Fibroblast of the conjunctiva (primary cell): ENCODE measurements at places on chromosomes 7 and 10.

GRCh38 chr7:2722591-2722990 is 34.6 kb downstream of the AMZ1 start:
- no peak for DNase-seq

DNA sequence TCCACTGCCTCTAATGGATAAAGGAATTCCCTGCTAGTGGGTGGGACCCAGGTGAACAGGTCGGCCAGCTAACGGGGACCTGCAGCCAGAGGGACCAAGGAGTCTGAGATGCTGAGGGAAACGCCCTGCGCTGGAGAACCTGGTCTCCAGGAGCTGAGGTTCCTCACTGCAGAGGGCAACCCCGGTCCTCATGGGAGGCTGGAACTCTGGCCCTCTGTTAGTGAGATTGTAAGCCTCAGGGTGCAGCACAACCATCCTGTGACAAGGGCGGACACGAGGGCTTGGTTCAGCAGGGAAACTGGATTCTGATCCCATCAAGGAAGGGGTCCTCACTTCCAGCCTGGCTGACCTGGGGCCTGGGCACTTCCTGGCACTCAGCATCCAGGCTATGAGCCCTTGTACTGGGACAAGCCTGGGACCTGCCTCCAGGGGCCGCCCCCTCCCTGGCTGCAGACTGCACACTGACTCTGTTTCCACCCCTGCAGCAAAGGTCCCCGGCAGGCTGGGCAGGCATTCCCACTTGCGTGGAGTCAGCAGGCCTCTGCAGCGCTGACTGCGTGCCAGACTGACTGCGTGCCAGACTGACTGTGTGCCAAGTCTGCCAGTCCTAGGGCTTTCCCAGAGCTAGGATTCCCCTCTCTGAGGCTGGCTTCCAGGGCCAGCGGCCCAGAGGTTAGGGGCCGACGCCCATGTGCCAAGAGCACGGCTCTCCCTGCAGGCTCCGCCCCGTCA is 143.2 kb downstream of the MAPK8 start:
- no peak for DNase-seq

GRCh38 chr10:80829562-80829961 is 291.9 kb downstream of the SH2D4B start:
- no peak for DNase-seq

DNA sequence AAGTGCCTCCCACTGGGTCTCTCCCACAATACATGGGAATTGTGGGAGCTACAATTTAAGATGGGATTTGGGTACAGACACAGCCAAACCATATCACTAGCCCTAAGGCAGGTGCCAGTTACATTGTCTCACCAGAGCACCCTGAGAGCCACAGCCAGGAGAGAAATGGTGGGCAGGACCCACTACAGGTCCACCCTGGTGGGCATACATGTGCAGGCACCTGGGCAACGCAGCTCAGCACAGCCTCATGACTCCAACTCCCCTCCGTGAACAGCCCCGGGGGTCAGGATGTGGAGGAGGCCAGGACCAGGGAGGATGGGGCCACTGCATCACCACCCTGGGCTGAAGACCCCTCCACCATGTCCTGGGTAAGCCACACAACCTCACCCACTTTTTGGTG is 205.7 kb downstream of the PTPRN2 start:
- DNase-seq = no peak

DNA sequence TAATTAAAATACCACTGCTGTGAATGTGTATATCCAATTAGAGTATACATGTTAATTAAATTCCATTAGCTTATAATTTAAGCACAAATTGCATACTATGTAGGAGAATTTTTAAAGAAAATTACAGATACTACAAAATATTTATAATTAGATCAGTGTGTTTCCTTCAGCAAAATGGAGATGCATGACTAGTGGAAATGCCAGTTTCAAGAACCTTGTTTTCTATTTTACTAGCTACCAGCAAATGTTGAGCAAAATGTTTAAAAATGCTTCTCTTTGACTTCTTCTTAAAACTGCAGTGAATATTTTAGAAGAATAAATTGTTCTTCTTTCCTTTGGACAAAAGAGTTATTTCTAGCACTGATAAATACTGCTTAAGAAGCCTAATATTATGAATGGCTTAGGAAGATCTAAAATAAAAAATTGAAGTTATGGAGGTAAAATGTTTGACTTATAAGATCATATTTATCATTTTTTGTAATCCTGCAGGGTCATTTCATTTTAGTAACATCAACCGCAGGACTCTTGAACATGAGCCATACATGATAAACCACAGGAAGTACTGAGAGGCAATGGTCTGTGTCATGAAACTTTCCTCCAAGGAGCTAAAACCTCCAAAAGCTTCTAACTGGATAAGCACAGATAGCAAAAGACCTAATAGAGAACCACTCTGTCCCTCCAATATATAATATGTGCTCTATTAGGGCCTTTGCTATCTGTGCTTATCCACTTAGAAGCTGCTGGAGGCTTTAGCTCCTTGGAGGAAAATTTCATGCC is 1066.0 kb upstream of the CELF2 start:
- no peak for DNase-seq

DNA sequence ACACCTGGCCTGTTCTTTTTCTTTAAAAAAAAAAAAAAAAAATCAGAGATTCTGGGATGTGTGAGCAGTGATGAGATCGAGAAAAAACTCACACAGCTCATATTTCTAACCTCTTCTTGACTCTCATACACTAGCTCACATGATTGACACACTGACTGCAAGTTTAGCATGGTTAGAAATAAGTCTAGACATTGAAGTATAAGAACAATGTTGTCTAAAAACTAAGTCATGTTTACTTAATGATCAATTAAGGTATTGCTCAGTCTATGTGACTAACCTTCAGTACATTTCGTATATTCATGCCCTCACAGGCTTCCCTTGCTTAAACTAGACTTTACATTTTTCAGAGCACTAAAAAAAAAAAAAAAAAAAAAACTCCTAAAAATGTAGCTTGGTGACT is 775.1 kb downstream of the GATA3 start:
- no peak for DNase-seq

- no peak for DNase-seq
Measured at GRCh38 chr10:91520661-91521060, 110.5 kb downstream of the HECTD2 start.

- DNase-seq = no peak
Measured at GRCh38 chr7:5230265-5231067, 40.4 kb downstream of the WIPI2 start.

GRCh38 chr7:18003286-18003994 is 24.2 kb downstream of the PRPS1L1 start:
- DNase-seq = no peak

- DNase-seq = no peak
Measured at GRCh38 chr7:46515844-46516590, 594.9 kb upstream of the IGFBP3 start.

GRCh38 chr7:4302203-4302905 is 379.7 kb upstream of the FOXK1 start:
- no peak for DNase-seq

DNA sequence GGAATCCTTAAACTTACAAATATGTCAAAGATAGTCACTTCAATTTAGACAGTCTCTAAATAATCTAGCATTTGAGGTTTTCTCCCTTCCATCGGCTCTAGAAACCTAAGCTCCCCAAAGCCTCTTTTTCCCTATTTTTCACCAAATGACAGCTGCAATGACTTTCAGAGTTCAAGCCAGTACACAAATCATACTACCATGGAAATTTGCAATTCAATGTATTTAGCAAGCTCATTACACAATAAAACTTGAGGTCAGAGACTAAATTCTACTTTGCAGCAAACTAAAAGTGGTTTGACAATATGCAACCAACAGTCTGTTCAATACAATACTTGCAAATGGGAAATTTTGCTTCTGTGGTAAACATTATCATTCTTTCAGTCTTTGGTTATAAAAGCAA is 80.3 kb downstream of the SKIDA1 start:
- no peak for DNase-seq

DNA sequence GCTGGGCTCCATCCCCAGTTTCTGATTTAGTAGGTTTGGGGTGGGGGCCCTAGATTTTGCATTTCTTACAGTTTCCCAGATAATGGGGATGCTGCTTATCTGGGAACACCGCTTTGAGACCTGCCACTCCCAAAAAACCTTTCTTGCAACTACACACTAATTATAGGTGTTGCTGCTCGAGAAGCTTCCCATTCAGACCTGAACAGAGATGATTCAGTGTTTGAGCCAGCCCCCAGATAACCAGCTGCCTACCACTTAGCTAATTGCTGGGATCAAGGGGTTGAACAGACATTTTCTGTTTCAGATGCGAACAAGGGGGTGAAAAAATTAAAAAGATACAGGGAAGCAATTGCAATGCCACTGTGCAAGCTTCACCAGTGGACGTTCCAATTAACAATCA is 448.5 kb downstream of the KCNMA1 start:
- no peak for DNase-seq

DNA sequence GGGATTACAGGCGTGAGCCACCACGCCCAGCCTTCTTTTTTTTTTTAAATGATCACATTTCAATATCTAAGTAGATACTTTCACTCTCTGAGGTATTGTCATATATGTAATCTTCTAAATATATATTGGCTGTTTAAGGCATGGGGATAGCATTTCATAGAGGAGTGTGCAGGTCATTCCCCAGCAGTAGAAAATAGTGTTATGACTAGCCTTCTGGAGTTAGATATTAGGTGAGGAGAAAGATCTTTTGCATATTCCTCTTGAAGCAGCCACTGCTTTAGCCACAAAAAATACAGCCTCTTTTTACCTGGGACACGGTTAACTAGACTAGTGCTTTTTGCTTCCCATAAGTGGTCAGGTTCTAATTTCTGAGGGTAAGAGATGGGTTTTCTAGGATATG is 28.9 kb downstream of the ADD3 start:
- DNase-seq = no peak

DNA sequence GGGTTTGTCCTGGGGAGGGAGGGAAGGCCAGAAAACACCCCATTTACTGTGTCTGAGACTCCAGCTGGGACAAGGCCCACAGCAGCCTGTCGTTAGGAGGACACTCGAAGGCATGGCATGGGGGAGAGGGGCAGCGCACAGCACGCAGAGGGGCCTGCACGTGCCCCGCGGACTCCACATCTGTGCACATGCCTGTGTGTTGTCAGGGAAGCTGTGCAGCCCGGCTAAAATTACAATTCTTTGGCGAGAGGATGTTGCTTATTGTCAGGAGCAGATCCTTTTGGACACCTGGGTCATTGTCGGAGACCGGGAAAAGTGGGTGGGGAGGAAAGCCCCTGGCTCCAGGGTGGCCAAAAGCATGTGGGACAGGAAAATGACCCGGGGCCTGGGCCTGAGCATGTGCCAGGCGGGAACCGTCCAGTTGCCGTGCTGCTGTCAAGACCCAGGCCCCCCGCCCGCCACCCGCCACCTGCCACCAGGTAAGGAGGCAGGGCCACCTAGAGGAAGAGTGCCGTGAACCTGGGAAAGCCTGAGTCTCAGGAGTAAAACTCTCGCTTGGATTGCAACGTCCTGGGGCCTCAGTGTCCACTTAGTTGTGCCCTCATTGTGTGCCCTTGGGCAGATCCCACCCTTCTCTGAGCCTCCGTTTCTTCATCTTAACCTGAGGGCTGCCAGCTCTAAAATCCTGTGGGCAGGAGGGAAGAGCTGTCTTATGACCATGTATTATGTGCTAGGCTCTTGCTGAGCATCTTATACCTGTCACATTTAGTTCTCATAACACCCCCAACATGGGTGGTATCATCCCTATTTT is 7.2 kb downstream of the VSIR start:
- no peak for DNase-seq

DNA sequence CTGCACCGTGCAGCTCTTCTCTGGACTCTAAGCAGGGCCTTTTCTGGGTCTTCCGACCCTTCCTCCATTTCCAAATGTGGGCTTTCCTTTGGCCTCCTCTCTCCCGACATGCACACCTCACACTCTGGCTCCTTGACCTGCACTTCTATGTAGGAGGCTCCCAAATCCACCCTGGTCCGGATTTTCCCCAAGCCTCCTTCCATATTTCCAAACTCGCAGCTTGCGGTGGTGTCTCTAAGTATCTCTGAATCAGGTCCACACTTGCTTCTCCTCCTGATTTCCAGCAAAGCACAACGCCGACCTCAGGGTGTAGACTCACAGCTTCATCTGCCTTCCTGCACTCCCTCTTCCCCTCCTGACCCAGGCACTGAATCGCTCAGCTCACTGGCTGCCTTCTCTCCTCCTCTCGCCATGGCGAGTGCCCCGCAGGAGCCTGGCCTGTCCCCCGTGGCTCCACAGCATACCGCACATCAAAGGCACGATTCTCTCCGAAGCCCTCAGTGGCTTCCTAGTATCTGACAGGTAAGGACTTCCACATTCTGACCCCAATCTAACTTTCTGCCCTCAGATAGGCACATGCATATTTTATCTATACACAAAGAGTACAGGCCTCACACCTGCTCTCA is 27.8 kb downstream of the DIP2C start:
- DNase-seq = no peak

DNA sequence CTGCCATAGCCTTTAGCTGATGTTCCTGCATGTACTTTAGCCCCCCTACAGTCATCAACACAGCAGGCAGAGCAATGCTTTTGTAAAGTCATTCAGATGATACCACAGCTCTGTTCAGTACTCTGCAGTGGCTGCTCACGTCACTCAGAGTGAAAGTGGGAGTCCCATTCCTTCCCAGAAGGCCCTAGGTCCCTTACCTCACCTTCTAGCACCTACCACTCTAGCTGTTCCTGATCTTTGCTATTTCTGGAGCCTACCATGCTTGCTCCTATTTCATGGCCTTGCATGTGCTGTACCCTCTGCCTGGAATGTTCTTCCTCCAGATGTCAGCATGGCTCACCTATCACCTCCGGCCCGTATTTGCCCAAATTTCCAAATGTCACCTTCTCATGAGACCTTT is 94.4 kb upstream of the PRR15 start:
- no peak for DNase-seq

GRCh38 chr10:132274581-132274980 is 33.2 kb downstream of the STK32C start:
- DNase-seq = no peak

DNA sequence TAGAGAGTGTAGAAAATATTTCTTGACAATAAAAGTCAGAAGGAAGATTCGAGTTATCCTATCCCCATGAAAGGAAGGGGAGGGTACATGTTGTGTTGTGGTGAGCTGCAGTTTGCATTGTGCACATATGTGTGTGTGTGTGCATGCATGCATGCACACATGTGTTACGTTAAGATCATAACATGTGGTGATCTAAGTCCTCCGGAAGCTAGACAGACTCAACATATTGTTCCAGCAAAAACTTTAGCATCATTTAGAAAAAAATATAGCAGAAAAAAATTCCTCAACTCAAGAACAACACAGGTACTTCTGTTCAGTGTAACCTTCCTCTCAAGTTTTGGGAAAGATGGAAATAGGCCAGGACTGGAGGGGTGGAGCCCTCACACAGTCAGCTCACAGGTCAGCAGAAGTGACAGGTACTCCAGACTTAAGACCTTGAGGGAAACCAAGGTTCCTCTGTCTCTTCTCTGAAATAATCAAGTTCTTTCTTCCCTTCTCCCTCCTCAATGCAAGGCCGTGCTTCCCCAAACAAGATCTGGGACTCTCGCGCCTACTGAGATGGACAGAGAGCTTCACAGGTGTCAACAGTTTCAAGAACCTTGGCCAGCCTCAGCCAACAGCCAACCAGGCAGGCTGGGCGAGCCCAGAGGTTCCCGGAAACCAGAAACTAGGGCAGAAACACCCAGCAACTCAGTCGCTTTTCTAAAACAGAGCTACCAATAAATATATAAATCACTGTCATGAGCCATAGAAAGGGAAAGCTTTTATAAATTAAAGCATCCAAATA is 205.2 kb downstream of the FAM107B start:
- DNase-seq = no peak

- DNase-seq = no peak
Measured at GRCh38 chr7:87926581-87927461, 7.2 kb upstream of the ADAM22 start.
